ENCODE measurements at places on chromosomes 7 and 10.

GRCh38 chr10:25023278-25023677 lies 6.9 kb downstream of the THNSL1 start:
- DNase-seq: no peak

GRCh38 chr10:88840881-88841280 lies 10.8 kb downstream of the ANKRD22 start:
- no peak for DNase-seq

- no peak for DNase-seq
Measured at GRCh38 chr7:113625494-113626102, 293.2 kb downstream of the PPP1R3A start.

DNA sequence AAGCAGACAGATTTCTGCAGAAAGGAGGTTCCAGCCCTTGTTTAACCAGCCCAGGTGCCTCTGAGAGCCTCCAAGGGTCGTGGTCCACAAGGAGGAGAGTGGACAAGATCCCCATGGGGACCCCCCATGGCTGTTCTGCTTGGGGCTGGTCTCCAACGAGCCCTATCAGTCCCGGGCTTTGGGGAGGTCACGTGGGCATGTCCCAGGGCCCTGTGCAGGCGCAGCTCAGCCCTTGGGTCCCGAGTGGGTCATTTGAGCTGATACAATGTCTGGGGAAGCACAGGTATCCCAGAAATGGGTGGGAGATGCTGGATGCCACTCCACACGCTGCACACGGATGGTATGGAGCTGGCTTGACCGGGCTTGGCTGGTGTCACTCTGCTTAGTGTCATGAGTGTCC lies 57.8 kb downstream of the NPTX2 start:
- peak; percentile 71 for DNase-seq

- no peak for DNase-seq
Measured at GRCh38 chr10:110625356-110625894, 18.7 kb upstream of the RBM20 start.

DNA sequence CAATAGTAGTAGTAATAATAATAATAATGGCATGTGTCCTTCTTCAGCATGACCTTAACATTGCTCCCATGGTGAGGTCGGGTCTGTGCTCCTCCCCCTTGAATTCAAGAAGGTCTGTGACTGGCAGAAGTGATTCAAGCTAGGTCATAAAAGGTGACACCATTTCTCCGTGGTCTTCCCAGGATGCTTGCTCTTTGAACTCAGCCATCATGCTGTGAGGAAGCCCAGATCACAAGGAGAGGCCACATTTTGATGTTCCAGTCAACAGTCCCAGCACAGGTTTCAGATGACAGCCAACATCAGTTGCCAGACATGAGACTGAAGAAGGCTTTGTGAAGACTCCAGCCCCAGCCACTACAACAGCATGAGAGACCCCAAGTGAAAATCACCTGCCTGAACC lies 83.9 kb downstream of the SEPTIN14 start:
- no peak for DNase-seq

- no peak for DNase-seq
Measured at GRCh38 chr7:102279537-102280400, 6.9 kb upstream of the SH2B2 start.

DNA sequence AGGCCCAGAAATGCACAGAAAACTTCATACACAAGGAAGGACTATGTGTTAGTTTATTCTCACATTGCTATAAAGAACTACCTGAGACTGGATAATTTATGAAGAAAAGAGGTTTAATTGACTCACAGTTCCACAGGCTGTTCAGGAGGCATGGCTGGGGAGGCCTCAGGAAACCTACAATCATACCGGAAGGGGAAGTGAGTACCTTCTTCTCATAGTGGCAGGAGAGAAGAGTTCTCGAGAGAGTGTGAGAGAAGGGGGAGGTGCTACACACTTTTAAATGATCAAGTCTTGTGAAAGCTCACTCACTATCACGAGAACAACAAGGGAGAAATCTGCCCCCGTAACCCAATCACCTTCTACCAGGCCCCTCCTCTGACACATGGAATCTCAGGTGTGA lies 16.8 kb upstream of the RAMP3 start:
- DNase-seq: no peak

DNA sequence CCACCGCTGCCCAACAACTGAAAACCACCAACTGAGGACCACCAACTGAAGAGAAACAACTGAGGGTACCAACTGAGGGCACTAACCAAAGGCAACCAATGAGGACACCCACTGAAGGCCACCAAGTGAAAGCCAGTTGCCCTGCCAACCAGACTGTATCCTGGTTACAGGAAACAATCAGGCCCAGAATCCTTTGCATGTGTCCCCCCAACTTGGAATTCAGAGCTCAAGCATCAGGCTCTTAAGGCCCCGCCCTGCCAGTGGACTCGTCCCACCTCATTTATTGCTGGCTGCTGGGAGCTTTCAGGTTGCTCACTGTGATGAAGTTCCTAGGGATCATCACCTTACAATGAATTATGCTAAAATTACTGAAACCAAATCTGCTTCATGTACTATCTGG lies 76.6 kb upstream of the ABI1 start:
- no peak for DNase-seq

- no peak for DNase-seq
Measured at GRCh38 chr7:33744293-33745075, 160.9 kb upstream of the BMPER start.

DNA sequence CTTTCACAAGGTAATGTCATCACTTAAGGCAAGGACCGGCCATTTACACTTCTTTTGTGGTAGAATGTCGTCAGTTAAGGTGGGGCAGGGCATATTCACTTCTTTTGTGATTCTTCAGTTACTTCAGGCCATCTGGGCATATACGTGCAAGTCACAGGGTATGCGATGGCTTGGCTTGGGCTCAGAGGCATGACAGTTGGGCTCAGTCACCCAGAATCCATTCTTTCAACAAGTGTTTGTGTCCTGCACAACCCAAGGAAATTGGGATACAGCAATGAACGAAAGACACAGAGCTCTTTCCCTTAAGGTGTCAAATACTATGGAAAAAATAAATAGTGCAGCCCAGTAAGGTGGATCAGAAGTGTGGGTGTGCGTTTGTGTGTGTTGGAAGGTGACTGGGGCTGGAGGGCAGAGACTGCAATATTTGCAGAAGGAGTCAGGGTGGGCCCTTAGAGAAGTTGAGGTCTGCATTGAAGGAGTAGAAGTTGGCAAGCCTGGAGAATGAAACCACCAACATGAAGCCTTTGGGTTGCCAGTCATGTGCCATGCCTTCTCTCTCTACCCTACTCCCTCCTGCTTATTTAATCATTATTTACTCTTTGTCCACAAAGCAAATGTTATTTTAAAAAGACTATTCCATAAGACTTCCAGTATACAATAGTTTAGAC lies 222.8 kb upstream of the PRKCQ start:
- no peak for DNase-seq

DNA sequence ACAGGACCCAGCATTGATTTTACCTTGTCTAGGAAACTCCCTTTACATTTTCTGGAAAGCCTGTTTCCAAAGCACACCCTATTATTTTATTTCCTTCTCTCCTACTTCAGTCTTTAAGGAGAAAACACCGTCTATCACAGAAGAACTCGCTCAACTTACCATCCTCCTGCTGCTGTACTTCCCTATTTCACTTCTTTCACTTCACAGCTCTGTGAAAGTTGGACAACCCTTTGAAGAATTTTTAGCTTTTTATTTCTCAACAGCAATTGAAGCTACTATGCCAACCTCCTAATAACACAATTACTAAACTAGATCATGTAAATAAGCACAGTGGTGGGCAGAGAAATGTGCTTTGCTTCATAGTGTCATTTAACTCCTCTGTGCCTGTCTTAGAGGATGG lies 166.5 kb downstream of the TFEC start:
- DNase-seq: no peak

DNA sequence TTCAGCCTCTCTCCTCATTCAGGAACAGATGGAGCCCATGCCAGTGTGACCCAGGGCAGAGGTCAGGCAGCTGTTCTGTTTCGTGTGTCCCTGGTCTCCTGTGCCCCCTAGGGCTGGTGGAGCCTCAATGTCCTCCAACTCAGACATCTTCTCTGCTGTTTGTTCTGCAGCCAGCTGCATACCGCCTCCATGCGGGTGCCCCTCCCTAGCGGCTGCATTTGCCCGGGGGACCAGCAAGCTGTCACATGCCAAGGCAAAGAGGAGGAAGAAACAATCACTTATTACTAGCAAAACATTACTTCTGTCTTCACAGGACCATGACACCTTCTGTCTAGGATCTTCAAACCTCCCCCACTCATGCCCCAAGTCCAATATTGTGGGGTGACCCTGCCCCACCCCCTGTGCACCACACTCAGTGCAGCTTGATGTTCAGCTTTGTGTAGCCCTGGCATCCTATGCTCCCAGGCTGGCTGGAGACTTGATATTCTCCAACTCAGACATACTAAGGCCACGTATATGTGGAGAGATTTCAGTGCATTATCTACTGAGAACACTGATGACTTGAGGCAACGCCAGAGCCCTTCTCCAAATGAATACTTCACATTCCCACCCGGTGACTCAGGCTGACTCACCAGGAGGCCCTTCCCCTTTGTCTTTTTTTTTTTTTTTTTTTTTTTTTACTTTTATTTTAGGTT lies 188.9 kb downstream of the SKIDA1 start:
- DNase-seq: no peak

DNA sequence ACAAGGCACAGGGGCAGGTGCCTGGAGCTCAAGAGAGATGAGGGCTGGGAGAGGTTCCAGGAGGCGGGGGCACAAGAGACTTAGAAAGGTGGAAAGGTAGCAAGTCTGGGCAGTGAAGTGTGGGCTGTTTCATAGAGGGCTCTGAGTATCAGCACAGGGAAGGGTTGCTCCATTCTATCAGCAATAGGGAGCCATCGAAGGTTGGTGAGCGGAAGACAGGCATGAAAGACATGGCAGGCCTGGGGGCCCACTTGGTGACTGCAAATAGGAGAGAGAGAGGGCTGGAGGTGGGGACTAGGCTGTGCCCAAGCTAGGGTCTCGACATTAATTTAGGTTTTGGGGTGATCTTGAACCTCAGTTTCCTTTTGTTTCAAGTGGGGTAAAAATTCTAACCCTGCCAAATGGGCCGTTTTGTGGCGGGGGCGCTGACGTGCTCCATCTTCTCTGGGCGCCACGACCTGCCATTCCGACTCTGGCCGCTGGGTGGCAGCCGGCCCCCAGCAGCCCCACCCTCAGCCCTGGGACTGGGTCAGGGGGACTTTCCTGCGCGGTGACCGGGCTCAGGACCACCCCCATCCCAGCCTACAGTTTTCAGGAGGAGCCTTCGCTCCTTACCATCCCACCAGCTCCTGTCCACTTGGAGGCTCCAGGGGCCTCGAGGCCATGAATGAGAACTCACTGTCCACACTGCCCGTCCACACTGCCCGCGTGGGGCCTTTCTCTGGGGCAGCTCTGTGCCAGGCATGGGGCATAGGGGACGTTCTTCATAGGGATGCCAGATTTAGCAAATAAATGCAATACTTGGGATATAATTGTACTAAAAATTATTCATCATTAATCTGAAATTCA lies 37.2 kb upstream of the PCBD1 start:
- no peak for DNase-seq

DNA sequence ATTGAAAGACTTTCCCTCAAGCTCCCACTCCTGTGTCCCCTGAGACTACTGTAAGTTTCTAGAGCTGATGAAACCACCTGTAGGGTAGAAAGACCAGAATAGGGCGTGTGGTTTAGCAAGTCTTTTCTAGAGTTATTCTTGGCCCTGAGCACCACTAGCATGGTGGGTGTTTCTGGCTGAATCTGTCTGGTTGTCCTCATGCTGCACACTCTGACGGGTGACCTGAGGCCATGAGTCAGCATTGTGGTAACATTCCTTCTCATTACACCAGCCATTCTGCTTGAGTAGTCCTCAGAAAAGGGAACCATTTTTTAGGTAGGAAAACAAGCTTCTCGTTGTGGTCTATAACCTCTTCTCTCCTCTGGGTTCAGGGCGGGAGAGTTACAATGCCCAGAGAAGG lies 250.3 kb downstream of the SNX13 start:
- DNase-seq: no peak

DNA sequence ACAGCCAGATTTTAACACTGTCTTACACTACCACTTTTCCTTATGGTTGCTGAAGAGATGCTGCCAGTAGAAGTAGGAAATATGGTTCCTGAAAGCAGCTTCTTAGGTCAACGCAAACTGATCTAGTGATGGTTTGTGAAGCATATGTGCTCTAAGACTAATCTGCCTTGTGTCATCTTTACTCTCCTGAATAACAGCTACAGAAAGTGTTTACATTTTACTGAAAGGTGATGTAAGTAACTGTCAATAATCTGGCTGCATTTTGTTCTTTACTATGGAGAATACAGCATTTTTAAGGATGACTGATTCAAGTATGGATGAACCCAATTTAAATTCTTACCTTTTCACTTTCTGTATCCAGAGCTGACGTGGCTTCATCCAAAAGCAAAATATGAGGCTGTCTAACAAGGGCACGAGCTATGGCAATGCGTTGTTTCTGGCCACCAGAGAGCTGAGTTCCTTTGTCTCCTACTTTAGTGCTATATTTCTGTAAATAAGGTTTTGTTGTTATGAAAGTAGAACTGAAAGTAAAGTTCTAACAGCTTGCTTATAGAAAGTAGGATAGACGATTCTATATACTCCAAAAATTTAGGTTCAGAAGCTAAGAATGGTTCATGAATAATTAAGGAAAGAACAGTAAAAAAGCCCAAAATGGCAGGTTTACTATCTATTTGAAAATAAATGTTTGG lies 30.2 kb upstream of the ABCB4 start:
- DNase-seq: no peak

GRCh38 chr7:28490831-28491230 lies 78.5 kb downstream of the CREB5 start:
- DNase-seq: no peak

DNA sequence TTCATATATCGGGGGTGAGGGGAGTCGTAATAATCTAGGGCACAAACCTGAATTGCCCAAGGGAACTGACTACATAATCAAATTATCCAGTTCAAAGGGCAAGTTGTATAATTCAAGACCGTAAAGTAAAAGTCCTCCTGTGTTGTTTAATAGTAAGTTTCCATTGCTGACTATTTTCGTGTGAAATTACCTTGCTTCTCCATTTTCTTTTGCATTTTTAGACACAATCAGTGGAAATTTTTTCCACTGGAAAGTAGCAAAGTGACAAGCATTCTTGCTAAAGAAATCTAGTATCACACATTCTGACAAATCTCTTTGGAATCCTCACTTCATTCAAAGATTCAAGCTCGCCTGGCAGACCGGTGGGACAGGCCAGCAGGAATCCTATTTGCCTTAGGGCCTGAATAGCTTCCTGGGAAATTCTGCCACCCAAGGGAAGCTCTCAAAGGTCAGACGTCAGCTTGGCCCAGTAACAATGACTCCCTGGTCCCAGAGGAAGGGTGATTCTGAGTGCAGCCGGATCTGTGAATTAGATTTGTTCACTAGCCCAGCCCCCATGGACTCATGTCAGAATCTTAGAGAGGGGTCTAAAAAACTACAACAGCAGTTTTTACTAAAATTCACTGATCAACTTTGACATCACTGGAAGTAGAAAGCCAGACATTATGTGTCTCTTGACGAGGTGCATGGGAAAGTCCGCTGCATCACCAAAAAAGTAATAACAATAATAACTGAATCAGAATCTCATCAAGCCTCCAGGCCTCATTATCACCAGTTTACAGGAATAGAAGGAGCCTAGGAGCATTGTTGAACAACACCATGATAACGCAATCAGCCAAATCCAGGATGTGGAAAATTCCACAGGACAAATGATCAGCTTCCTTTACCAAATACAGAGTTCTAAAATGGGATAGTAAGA lies 161.0 kb downstream of the SKIDA1 start:
- no peak for DNase-seq

Measured in suprapubic skin (tissue), 4 donors.